ENCODE measurements at places on chromosomes 7 and 10.

DNA sequence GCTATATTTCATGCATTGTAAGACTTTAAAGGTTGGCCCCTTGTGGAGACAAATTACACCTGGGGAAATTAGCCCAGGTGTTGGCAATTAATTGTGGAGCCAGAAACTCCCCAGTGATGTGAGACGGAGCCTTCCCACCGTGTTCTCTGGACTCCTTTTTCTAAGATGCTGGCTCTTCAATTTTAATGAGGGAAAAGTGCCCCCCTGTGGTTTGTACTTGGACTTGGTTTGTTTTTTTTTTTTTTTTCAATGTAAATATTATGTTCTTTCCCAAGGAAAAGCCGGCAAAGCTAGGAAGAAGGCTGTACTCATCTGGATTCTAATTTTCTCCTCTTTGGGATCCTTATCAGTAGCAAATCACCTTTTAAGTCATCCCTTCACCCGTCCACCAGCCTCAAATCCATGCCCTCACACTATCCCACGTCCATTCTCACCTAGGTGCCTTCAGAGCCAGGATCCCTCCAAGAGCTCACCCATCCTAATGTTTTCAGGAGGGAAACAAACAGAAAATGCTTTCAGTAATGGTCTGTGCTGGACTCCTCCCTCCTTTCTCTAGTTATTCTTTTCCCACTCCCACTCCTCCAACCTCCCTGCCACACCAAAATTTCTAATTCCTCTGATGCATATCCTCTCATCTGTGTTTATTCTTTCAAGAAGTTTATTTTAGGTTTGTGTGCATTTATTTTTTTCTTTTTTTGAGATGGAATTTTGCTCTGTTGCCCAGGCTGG is 20.4 kb upstream of the ST8SIA6 start:
- DNase-seq, result no peak

DNA sequence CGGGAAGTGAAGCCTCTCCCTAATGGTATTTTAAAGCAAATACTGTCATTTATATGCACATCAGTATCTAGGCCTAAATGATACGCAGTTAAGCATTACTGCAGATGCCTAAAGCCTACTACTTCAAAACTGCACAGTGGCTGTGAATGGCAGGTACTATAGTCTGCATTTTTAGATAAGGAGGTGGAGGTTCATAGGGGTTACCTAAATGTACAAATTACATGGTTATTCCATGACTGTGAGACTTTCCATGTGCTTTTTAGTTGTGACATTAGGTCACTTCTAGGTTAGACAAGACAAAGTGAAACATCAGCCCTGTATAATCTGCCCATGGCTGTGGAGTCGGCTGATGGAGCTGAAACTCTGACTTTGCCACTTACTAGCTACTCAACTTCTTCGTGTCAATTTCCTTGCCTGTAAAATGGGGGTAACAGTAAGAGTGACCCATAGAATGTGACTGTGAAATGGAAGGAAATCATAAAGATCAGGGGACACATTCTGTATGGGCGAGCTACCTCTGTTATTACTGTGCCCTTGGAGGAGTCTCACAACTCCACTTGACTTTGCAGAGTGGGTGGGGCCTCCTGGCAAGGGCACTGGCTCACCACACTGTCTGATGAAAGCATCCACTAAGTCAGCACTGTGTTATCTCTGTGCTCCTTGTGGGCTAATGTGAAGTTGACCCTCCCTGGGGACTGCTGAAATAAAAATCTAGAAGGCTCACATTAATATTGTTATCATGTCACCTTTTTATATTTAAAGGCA is 239.4 kb downstream of the TNS3 start:
- DNase-seq, result no peak

- DNase-seq, result no peak
These were observed 65.6 kb downstream of the IGF2BP3 start for GRCh38 chr7:23404546-23405239.

GRCh38 chr10:83769281-83769820 is 370.0 kb upstream of the GHITM start:
- no peak for DNase-seq

- DNase-seq, result peak; percentile 17
These were observed 866 bp downstream of the CNOT4 start for GRCh38 chr7:135508883-135509588.

- no peak for DNase-seq
These were observed 11.6 kb downstream of the OR6V1 start for GRCh38 chr7:143063741-143064140.

GRCh38 chr10:74453169-74453568 is 302.1 kb downstream of the ADK start:
- no peak for DNase-seq

DNA sequence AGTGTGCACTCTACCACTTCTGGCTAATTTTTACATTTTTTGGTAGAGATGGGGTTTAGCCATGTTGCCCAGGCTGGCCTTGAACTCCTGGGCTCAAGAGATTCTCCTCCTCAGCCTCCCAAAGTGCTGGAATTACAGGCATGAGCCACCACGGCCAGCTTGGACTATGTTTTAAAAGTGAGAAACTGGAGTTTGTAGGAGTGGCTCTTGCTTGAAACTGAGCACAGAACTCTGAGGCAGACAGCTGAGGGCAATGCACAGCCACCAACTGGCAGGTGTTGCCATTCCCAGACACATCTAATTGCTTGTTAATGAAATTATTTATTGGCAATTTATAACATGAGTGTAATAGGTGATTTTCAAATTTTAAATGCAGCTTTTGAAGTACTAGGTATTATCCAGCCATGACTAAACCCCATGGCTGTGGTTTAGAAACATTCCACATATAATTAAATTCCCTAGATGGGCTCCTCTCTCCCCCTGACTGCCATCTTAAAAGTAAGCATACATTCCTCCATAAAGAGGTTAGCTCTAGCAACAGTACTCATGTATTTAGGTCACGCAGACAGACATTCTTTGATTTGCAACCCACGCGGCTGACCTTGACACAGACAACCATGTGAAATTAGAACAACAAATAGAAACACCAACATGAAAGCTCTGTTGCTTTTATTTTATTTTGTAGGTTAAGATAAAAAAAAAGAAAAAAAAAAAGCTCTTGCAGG is 19.8 kb downstream of the PANK1 start:
- DNase-seq, result no peak

- DNase-seq, result no peak
These were observed 51.2 kb downstream of the WDFY4 start for GRCh38 chr10:48735836-48736390.

- DNase-seq, result no peak
These were observed 52.4 kb downstream of the SORBS1 start for GRCh38 chr10:95508730-95509129.

GRCh38 chr10:110711382-110711781 is 67.2 kb downstream of the RBM20 start:
- DNase-seq, result no peak

GRCh38 chr7:47386273-47386835 is 195.6 kb downstream of the TNS3 start:
- no peak for DNase-seq

GRCh38 chr7:87029078-87029477 is 30.4 kb downstream of the ELAPOR2 start:
- no peak for DNase-seq

Measured in activated CD8-positive, alpha-beta memory T cell treated with anti-CD3 and anti-CD28 coated beads for 48 hours (primary cell).